Activated CD4-positive, alpha-beta T cell treated with anti-CD3 and anti-CD28 coated beads for 1 hour (primary cell): ENCODE measurements at places on chromosomes 11 and 22.

DNA sequence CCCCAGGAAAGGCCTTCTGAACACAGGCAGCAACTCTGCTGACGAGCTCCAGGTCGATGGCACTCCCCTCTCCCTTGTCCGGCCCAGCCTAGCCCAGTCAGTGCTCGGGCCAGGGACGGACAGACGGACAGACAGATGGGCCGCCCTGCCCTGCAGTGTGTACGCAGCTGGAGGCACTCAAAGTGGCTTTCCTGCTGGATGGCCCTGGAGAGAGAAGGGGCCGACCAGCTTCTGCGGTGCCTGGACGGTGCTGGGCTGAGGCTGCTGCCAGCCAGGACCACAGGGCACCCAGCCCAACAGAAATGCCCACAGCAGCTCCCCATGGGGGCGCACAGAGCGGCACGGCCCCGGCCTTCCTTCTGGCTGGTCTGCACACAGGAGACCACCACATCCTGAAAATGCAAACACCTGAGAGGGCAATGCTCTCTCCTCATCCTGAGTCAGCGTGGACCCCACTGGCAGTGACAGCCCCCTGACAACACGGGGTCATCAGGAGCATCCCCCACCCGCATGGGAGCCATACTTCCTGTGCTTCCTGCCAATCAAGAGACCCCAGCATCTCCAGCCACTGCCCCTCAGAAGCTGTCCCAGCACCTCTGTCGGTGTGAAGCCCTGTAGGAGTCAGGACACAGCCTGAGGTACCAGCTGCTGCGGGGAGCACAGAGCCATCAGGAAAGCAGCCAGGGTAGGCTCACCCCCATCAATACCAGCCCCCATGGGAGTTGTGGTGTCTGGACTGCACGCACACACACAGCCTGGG is 692 bp upstream of the MOB2 start:
- DNase-seq, result no peak

- DNase-seq, result no peak
These were observed 908.6 kb downstream of the NTM start for GRCh38 chr11:132278801-132279574.

DNA sequence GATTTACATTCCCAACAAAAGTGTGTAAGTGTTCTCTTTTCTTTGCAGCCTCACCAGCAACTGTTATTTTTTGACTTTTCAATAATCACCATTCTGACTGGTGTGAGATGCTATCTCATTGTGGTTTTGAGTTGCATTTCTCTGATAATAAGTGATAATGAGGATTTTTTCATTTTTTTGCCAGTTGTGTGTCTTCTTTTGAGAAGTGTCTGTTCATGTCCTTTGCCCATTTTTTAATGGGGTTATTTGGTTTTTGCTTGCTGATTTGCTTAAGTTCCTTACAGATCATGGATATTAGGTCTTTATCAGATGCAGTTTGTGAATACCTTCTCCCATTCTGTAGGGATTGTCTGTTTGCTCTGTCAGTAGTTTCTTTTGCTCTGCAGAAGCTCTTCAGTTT is 107.7 kb downstream of the EHF start:
- DNase-seq, result no peak

DNA sequence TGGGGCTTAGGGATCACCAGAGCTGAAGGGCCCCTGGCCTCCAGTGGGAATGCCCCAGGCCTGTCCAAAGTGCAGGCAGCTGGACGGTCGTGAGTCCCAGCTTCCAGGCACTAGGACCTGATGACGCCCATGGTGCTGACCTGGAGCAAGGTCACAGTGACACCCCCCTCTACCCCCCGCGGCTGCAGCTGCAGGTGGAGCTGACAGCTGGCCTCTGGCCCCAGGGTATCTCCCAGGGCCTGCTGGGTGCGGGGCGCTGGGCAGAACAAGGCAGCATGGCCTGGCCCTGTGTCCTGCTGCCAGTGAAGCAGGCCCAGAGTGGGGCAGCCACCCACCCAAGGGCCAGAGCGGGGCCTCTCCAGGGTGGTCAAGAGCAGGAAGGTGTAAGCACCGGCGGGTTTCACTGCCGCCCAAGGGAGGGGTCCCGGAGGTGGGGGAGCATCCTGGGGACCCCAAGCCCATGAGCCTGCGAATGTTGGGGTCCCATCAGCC is 553 bp upstream of the TCIRG1 start:
- DNase-seq, result no peak

- DNase-seq, result no peak
These were observed 1016.0 kb downstream of the FAM181B start for GRCh38 chr11:81717695-81718094.

- no peak for DNase-seq
These were observed 70.9 kb downstream of the CCDC34 start for GRCh38 chr11:27291954-27292636.

DNA sequence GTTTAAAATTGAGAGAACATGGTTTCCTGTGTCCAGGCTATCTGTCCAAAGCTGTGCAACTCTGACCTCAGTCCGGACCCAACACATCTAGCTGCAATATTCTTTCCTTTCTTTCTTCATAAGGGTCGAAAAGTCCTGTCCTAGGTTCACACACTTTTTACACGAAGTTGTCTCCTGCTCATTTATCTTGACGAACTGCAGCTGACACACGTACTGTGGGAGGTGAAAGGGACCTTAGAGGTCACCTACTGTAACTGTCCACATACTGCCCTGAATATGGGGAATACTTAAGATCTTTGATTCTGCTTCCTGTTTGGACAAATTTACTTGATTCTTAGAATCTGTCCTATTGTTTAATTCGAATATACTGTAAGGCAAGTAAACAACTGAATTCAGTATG is 105.9 kb downstream of the CCDC83 start:
- DNase-seq, result no peak

DNA sequence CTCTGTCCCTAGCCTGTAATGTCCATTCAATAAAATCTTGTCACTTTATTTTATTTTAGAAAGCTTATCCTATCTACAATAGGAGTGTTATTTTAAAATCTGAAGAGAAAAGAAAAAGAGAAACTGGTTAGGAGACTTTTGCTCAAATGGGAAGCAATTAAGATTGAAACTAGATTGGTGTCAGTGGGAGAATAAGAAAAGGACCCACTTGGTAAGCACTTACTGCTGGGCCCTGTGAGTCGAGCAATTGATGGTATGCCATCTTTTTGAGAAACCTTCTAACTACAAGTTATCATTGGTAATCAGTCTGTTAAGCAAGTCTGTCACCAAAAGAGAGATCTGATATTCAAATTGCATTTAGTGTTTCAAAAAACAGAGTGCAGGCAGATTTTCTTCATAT is 258.4 kb downstream of the GRM5 start:
- no peak for DNase-seq

DNA sequence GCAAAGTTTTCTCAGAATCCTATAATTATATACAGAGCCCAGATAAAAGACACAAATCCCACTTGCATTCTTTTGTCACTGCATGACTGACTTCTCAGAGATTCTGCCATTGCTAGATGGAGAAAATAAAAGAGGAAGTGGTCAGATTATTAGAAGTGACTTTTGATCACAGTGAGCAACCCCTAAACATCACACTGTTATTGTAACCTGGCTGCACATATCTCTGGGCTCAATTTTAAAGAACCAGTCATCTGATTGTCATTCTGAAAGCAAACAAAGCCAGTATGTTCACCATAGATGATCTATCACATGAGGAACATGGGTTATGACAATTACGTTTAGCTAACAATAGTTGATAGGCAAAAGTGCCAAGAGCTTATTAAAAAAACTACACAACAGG is 47.8 kb downstream of the COPB1 start:
- no peak for DNase-seq

DNA sequence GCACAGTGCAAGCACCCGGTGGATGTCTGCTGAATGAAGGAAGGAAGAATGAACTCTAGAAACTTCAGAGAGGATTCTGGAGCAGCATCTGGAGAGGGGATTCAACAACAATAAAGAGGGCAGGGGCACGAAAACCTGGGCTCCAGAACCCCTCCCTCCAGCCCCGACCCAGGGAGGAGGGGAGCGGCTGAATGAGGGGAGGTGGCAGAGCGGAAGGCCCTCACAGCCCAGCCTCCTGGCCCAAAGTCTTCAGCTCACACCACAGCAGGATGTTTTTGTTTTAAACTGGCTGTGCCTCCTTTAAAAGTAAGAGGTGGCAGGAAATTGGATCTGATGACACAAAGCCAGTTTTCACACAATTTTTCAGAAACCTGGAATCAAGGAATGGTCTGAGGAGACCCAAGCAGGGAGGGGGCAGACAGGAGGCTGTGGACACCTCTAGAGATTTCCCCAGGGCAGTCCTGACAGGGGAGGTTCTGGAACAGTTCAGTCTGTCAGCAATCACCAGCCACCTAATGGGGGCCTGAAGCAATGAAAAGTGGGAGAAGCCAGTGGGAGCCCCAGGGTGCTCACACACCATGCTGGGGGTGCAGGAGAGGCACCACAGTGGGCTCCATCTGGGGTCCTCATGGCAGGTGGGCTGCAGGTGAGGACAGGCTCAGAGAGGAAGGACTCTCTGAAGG is 44.4 kb upstream of the TCF20 start:
- DNase-seq, result no peak

DNA sequence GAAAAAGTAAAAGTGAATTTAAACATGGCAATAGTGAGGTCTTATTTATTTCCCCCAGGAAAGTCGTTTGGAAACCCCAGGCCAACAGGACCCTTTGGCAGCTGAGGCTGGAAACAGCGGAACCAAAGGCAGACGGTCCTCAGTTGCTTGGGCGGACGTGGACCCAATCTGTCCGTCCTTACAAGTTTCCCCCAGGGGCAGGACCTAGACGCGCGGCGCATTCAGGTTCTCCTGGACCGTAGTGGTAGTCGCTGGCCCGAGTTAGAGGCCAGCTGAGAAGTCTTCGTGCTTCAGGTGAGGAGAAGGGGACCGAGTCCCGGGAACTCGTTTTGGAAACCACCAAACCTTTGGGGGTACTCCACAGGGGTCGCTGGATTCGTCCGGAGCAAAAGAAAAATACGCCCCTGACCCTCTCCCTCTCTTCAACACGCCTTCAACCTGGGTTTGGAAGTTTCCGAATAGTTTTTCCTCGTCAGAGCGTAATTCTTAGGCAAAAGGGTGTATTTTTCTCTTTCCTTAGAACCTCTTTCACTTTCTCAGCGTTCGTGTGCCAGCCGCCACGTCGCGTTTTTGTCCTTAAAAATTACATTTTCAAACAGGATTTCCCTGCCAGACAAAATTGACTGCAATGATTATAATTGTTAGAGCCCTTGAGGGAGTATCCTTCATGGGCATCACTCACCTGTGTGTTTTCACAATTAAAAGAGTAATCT is 2.1 kb downstream of the METTL15 start:
- peak; percentile 31 for DNase-seq

- no peak for DNase-seq
These were observed 90.3 kb downstream of the C11orf87 start for GRCh38 chr11:109512249-109512648.
